ENCODE measurements at places on chromosomes 16 and 17.

- no peak for DNase-seq
Observed at GRCh38 chr17:61384354-61384691, 15.3 kb upstream of the TBX2 start.

GRCh38 chr16:56613706-56614105, 5.3 kb downstream of the MT2A start:
- no peak for DNase-seq

GRCh38 chr16:28617874-28618273, 8.0 kb upstream of the SULT1A1 start:
- no peak for DNase-seq

GRCh38 chr16:49213594-49213993, 68.0 kb downstream of the CBLN1 start:
- no peak for DNase-seq

DNA sequence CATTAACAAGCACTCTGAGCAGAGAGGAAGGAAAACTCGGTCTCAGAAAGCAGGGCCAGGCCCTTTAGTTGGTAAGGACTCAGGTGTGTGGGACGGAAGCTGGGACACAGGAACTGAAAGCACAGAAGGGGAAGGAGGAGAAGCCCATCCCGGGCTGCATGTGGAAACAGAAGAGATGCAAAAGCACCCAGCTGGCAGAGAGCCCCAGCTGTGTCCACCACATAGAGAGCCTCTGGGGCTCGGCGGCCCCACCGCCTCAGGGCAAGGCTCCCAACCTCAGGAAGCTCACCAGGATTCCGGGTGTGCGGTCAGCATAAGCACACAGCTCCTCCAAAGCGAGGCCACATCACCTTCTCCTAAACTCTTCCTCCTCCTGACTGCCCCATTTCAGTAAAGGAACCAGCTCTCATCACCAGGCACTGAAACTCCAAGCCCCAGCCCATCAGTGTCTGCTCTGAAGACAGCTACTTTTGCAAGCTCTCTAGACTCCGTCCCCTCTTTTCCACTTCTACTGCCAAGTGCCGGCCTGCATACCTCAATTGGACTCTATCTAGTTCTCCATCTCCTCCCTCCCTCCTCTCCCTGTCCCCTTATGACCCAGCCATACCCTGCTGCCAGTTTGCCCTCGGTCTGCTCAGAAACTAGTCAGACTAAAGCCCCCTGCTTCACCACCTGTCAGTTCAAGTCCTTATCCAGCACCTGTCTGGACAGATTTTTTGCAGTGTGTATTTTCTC, 6.0 kb downstream of the ST3GAL2 start:
- DNase-seq, result no peak

DNA sequence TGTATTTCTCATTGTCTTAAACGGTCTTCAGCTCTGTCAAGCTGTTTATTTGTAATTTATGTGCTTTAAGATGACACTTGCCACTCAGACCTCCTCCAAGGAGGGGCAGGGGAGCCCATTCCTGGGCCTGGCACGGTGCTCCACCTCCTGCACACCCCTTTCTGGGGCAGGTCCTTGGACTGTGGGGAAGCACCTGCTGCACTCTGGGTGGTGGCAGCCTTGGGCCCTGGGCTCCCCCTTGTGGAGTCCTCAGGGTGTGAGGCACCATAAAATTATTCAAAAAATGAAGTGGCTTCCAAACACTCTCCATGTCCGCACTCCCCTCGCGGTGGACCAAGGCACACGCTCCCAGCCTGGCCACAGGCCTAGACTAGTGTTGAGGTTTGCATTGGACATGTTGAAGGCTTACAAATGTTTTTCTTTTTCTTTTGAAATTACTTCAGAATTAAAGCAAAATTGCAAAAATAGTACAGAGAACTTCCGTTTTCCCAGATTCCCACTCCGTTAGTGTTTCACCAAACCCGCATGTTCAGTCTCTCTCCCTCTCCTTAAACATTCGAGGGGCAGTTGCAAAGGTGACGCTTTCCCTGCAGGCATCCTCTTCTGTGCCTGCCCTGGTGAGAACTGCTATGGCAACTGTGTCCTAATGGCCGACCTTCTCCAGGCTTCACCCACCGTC, 32.4 kb downstream of the FOXK2 start:
- peak; percentile 72 for DNase-seq

- DNase-seq, result no peak
Observed at GRCh38 chr17:76877437-76877836, 9.2 kb downstream of the MGAT5B start.

- DNase-seq, result no peak
Observed at GRCh38 chr17:4634976-4635375, 6.5 kb downstream of the ALOX15 start.

GRCh38 chr17:20241855-20242254, 225.5 kb downstream of the LGALS9B start:
- DNase-seq, result no peak

DNA sequence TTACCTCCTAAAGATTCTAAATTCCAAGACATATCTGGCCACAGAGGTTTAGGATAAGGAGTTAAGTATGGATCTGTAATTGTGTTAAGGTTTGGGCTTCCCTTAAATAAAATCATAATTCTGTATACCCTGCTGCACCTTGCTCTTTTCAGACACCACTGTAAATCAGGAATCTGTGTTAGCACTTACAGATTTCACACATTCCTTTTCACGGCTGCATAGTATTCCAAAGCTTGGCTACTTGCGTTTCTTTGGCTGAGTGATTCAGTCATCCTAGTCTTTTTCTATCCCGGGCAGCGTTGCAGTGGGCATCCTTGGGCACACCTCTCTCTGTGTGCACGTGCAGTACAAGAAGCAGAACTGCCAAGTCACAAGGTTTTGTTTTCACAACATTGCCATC, 105.8 kb downstream of the SOCS1 start:
- no peak for DNase-seq

GRCh38 chr17:4209611-4210010, 54.2 kb downstream of the ANKFY1 start:
- no peak for DNase-seq

DNA sequence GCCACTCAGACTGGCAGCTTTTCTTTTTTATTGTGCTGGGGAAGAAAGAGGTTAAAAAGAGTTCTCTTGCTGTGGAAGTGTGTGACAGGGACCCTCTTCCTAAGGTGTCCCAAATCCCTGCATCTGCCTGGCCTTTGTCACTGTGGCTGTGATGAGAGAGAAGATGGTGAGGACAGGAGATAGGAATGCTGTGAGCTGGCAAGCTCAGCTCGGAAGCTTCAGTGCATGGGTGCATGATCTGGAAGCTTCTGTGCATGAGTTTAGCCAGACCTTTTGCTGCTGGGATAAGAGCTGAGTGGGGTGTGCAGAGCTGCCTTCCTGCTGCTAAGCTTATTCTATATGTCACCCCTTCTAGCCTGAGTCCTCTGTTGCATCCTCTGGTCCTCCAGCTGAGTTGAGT, 103.3 kb upstream of the CACNG3 start:
- no peak for DNase-seq

DNA sequence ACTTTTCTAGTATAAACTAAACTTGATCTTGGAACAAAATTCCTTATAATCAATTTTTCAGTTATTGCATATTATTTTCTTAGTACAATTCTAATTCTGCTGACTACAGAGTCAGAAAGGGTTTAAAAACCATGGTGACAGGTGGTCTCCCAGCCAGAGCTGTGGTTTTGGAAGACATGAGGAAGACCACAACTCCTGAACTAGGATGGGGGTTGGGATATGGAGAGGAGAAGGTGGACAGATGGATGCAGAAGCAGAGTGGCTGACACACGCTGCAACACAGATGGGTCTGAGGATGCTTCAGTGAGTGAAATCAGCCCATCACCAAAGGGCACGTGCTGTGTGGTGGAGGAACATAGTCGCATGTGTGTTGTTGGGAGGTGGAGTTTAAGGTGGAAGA, 187.7 kb downstream of the LGALS9B start:
- no peak for DNase-seq

- no peak for DNase-seq
Observed at GRCh38 chr16:83458612-83459011, 349.2 kb upstream of the HSBP1 start.

DNA sequence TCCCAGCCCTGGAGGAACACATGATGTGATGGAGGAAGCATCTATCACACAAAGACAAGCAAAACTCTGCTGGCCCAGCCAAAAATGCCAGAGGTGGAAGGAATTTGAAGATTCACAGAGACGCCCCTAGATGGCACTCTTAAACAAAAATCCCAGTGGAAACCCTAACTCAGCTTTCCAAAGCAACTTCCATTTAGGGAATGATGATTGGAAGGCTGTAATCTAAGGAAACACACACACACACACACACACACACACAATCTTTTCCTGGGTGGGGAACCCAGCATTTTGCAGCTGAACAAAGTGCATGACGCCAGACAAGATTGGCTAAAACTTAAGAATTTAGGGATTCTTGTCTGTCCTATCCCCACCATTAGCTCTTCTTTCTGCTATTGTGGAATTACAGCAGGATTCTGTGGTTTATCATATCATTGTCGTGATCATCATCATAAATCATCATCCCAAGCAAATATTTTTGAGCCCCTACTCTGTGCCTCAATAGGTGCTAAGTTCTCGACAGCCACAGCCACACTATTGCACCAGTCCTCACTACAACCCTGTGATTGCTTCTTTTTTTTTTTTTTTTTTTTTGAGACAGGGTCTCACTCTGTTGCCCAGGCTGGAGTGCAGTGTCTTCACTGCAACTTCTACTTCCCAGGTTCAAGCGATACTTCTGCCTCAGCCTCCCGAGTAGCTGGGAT, 1.6 kb upstream of the LDAF1 start:
- DNase-seq, result no peak

GRCh38 chr16:89114159-89114981, 20.7 kb downstream of the ACSF3 start:
- no peak for DNase-seq

- DNase-seq, result no peak
Observed at GRCh38 chr17:385836-386140, 33.2 kb upstream of the RPH3AL start.

- no peak for DNase-seq
Observed at GRCh38 chr17:80992077-80992947, 671 bp downstream of the CHMP6 start.

DNA sequence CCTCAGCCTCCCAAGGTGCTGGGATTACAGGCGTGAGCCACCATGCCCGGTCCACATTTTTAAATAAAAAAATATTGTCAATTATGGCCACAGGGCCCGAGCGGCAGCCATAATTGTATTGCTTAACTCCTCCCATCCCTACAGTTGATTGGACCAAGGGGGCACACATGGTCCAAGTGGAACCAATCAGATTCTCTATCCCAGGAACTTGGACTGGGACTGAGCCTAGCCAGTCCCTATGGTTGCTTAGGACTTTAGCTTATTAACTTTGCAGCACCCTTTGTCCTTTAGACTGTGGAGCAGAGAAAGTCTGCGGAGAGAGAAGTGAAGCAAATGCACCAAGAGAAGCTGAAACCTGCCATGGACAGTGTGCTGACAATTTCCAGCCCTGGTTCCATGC, 5.5 kb upstream of the RDM1 start:
- DNase-seq, result no peak

DNA sequence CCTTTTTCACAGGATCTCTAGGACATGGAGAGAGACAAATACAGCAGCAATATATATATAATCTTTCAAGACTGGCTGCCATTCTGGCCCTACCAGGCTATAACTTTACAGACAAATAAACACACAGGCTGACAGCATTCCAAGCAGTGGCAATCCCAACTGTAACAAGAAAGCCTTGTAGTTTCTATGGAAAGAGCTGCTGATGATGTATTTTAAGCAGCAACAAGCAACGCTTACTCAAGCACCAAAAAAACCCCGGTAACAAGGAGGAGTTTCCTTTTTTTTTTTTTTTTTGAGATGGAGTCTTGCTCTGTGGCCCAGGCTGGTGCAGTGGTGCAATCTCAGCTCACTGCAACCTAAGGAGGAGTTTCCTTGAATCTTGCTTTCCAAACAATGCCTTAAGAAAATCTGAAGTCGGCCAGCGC, 23.2 kb downstream of the LSM12 start:
- DNase-seq, result no peak

DNA sequence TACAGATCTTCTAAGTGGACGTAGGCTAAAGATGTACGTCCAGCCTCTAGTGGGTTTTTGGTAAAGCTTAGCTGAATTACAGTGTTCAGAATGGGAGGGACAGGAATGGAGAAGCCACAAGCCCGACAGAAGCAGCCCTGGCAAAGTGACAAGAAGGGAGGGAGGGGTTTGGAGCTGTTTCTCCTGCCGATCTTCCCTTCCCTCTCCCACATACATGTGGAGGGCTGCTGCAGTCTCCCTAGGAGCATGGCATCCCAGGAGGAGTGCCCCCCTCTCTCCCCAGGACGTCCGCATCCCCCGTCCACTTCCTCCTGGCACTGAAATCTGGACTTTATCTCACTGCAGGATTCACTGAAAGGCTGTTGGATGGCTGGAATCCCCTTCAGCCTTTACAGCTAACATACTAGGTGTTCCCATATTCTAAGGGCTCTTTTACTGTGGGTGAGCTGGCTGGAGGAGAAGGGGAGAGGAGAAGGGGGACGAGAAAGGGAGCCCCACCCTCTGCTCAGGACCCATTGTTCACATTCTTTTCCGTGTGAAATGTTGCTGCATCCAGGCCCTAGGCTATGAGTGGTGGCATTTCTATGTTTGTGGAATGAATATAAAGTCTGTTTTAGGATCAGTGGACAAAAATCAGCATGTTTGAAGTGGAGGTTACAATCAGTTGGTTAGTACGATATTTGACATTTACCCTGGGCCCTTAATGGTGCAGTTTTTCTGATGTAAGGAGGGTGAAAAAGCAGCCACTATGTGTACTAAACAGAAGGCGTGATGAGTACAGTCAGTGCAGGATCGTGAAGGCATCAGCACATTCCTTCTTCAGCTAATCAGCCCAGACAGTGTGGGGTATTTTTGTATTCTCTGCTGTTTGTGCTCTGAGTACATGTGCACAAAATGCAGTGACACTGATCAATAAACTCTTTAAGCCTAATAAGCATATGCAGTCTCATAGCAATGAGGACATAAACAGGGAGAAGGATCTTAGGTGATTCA, 94.6 kb downstream of the SPECC1 start:
- no peak for DNase-seq

DNA sequence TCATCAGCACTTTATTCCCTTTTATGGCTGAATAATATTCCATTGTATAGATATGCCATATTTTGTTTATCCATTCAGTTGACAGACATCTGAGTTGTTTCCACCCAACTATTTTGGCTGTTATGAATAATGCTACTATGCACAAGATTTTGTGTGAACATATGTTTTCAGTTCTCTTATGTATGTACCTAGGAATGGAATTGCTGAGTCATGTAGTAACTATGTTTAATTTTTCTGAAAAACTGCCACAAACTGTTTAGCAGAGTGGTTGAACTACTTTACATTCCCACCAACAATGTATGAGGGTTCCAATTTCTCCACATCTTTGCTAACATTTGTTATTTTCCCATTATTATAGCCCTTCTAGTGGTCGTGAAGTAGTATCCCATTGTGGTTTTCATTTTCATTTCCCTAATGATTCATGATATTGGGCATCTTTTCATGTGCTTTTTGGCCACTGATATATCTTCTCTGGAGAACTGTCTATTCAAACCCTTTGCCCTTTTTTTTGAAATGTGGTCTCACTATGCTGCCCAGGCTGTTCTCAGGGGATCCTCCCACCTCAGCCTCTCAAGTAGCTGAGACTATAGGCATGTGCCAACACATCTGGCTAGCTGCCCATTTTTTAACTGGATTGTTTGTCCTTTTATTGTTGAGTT, 26.3 kb downstream of the SMURF2 start:
- no peak for DNase-seq

Data from stimulated activated naive CD4-positive, alpha-beta T cell treated with Interleukin-2 at 50 U/mL for 16 hours (primary cell).